GM23338 (cell line): ENCODE measurements at places on chromosomes 3 and 15. TPM values are rescaled to one million over a fixed set of nuclear protein-coding genes. Genes with fewer than 3 reads are reported as not detected.

DNA sequence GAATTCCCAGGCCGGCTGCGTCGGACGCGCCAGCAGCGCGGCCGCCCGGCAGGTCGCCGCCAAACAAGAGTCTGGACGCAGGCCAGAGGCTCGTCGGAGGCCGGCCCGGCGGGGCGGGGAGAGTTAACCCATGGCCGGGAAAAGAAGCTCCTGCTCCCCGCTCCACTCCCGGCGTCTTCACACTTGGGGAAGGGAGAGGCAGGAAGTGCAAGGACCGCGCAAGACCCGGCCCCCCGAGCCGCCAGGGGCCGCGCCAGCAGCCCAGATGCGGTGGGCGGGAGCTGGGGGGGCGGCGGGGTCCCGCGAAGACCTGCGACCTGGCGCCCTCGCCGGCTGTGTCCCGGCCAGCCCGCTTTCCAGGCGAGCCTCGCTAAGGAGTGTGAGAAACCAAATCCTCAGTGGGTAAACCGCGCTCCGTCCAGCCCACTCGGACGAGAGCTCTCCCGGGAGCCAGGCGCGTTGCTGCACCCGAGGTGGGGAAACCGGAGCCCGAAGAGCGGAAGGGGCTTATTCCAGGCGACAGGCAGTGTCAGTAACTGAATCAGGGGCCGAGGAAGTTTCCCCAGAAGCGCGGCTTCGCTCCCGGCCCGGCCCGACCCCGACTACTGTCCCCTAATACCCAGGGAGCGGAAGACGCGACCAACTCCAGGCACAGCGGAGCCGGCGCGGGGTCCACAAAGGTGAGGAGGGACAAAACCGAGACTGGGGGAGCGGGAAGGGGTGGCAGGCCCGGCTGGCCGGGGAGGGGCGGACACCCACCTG is 721 bp downstream of the ADAMTS7 start:
- peak; percentile 63 for DNase-seq

GRCh38 chr15:101162701-101163483 is 89.0 kb downstream of the CHSY1 start:
- no peak for DNase-seq

CSTA gene
- not detected in 2 replicates for total RNA-seq

GRCh38 chr3:186406669-186407635 is 44.9 kb upstream of the DGKG start:
- DNase-seq = no peak

DNA sequence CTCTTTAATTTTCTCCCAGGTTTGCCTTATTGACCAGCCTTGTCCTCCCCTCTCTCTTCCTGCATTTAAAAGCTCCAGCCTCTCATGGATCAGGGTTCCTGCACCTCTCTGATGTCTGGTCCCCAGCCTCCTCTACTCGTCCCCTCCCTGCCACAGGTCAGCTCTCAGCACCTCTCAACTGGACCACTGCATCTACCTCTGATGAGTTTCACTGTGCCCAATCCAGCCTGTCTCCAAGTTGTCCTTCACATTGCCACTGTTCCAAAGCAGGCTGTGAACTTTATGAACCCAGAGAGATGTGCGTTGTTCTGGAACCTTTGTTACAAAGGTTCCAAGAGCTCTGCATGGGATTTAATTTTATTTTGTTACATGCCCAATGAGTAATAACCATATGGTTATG is 76.6 kb downstream of the SLCO3A1 start:
- no peak for DNase-seq

- no peak for DNase-seq
Measured at GRCh38 chr3:65886391-65886790, 152.3 kb downstream of the MAGI1 start.

CALML4 gene
- 13.4 and 15.8 TPM in 2 replicates for total RNA-seq

FES gene
- 14.4 and 18.6 TPM in 2 replicates for total RNA-seq

AMIGO3 gene
- total RNA-seq = 8.2 and 10.4 TPM in 2 replicates

DNA sequence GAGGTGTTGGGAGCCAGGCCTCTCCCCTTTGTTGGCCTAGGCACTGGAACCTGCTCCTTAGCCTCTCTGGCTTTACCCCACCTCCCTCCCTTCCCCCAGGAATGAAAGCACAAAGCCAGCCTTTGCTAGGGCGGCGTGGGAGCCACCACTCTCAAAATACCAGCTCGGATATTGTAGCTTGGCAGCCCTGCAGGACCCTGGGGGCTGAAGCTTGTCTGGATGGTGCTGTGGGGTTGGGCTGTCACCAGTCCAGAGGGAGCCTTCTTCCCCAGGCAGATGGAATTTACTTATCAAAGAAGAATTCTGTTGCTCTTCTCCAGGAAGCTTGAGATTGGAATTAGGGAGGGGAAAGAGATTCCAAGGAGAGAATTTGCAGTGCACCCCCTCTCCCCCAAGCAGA is 14.9 kb upstream of the GRM2 start:
- DNase-seq = no peak

SKOR1 gene
- total RNA-seq = 0.17 and 0.19 TPM in 2 replicates

SPG21 gene
- total RNA-seq = 86.6 and 102 TPM in 2 replicates

KNG1 gene
- total RNA-seq = 0.49 TPM in 1 of 2 replicates, not detected in the other

HRG gene
- total RNA-seq = not detected in 2 replicates

NOX5 gene
- 0.03 TPM in 1 of 2 replicates, not detected in the other for total RNA-seq

DNA sequence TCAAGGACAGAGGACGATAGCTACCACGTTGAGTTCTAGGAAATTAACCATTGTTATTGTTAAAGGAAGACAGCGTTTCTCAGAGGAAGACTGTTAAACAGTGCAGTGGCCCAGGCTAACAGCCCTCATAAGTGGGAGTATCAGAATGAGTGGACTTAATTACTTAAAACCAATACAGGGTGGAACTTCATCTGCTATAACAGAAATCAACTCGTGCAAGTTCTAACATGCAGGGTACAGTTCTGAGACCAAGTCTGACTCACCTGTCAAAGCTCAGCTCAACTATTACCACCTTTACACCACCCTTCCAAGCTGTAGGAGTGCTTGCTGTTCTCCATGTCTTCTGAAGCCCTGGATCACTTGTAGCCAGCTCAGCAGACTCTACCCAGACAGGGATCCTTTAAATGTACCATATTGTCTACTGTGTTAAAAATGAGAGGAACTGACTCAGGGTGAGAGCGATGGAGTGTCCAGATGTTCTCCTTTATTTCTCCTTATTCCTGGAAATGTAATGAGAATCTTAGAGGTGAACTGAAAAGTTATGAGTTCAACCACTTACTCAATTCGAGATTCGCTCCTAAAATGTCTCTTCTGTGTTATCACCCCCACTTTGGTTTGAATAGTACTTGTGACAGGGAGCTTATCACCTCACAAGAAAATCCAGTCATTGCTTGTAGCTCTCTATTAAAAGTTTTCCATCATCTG is 26.5 kb downstream of the CD86 start:
- DNase-seq = no peak

DNA sequence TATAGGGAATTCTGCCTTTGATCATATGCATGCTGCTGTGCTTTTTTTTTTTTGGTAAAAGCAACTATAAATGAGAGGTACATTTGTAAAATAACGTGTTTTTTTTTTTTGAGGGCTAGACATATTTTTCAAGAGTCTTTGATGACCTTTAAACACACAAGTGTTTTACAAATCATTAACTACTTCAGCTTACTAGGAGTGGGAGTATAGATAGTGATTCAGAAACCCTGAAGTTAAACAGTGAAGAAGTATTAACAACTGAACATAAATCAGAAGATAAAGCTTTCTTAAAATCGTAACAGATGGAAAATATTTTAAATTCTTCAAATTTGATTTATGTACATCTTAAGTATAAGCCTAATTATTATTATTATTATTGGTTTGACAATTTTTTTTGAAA is 2.9 kb upstream of the GMNC start:
- DNase-seq = no peak

DNA sequence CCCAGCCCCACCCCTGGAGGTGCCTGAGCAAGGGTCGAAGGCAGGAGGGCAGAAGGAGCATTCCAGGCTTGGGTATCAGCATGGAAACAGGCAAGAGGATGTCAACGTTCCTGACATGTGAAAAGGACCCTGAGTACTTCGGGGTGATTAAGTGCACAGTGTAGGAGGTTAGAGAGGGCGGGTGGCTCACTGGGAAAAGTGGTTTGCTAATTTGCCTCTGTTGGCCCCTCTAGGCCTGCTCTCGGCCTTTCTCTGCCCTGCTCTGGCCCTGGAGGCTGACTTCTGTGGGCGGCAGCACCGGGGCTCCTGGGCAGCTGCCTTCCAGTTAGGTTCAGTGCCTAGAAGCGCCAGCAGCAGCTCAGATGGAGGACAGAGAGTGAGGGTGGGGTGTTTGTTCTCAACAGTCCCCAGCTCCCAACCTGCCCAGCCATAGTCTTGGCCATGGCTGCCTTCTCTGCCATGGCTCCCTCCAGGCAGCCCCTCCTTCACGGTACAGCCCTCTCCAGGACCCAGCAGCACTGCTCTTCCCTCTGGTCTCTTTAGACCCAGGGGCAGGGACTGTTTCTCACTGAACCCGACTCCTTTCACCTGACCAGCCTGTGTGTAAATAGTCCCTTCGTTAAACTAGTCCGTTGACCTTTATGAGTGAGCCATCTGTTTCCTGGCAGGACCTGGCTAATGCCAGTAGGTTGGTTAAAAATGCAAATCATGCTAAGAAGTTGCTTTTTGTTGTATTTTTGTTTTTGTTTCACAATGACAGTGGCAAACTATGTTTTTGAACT is 107.1 kb upstream of the TPM1 start:
- no peak for DNase-seq

DNA sequence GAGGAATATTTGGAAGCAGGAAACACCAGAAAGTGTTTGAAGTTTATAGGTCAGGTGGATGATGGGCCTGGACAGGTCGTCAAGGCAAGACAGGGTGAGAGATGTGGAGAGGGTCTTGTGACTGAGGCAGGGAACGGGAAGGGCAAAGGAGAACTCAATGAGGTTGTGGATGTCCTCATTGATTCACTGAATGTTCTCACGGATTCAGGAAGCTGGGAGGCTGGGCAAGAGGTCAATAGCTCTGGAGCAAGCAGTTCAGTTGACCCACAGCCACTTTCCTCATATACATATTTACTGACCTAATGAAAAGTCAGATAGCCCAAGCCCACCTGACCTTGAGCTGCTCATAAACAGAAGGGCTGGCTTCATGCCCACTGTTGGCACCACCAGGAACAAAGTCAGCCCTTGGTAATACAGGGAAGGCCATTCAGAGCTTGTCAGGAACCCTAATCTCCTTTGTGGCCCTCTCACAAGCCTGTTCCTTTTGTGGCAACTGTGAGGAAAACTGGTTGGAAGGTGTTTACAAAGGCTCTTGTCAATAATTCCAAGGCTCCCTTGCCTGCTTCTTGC is 31.6 kb downstream of the ARRDC4 start:
- no peak for DNase-seq

RBPMS2 gene
- total RNA-seq = 36.9 and 53.3 TPM in 2 replicates

DNA sequence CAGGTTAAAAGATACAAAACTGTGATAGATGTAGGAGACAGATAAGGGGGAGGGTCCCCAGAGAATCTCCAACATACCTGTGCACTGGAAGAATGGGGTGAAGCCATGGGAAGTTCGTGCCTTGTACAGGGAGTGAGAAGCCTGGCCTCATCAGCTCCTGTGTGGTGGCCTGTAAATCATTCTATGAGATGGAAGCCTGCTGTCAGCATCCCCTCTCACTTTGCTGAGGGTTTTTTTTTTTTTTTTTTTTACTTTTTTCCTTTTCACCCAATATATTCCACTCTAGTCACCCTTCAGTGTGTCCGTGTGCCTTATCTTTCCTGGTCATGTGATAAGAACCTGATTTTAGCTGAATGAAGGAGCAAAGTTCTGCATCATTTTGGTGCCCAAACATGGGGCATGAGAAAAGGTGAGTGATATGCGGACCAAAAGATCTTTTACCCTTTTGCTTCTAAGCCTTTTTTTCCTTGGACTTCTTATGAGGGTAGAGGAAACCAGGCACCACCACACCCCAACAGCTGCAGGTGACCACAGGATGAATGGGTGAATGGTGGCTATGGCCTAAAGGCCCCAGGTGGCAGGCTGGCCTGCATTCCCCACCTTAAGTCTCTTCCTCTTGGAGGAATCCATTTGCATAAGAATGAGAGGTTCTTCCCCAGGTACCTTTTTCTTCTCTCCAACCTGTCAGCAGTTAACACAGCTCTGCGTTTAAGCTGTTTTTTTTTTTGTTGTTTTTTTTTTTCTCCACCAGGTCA is 1345.0 kb downstream of the NSUN3 start:
- peak; percentile 81 for DNase-seq

- peak; percentile 33 for DNase-seq
Measured at GRCh38 chr3:46867550-46867898, 4.3 kb upstream of the MYL3 start.

TLR9 gene
- not detected in 2 replicates for total RNA-seq

SERINC4 gene
- total RNA-seq = not detected in 2 replicates

GRCh38 chr15:80006946-80007345 is 36.0 kb upstream of the BCL2A1 start:
- DNase-seq = no peak

GRCh38 chr3:47469616-47470015 is 6.1 kb downstream of the SCAP start:
- no peak for DNase-seq
